ENCODE measurements at places on chromosomes 6 and 20.
A peak's percentile ranks its signal among the peaks of the same experiment; 100 is the strongest.

DNA sequence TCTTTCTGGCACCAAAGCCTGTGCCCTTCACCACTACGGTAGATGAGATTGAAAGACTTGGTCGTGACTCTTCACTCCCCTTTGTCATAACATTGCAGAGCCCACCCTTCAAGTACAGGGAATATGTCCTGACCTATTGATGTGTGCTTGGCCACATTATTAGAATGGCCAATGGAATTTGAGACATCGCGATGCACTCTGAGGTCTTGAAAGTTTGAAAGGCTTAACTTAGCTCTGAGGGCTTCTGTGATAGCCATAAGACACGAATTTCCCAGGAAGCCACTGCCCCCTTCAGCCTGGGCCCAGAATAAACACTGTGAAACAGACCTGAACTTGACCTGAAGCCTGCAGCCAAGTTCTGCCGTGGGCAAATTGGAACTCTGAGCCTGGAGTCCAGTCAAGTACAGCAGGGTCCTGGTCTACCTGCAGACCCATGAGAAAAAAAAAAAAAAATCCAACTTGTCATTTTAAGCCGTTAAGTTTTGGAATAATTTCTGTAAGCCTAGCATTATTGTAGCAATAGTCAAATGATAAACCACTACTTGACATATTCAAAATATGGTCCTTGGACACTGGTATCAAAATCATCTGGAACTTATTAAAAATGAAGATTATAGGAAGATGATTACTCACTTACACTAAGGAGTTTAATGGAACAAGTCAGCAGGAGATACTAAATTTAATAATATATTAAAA lies 36.9 kb upstream of the TRAF3IP2 start:
- peak; percentile 80 for DNase-seq

DNA sequence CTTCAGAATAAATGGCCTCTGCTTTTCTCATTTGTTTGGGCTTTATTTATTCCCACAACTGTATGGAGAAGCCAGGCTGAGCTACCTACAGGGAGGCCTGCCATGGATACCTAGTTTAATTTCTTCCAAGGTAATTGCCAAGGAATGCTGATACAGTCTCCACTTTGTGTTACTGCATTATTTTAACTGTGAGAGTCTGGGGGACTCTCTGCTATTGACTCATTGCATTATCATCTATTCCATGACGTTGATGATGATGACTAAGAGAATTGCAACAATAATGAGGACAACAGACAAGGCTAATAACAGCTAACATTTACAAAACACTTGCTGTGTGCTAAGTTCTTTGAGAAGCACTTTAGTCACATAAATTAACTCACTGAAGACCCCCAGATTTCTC lies 88.3 kb upstream of the COL21A1 start:
- DNase-seq = peak; percentile 42

DNA sequence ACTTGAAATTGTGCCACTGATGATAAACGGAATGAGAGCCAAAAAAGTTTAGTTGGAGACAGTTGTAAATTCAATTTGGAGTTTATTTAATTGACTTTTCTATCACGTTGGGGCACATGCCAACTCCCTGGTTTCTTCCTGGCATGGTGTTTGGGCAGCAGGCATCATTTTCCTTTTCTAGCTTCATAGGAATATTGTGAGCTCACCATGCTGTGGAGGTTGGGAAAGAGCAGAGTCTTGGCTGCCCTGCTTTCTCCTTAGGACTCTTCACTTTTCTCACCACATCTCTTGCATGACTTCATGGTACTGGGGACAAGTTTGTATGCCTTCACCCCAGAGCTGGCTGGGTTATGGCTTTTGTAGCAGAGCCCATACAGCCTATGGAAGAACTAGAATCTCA lies 6.4 kb downstream of the SCAND1 start:
- DNase-seq = no peak

DNA sequence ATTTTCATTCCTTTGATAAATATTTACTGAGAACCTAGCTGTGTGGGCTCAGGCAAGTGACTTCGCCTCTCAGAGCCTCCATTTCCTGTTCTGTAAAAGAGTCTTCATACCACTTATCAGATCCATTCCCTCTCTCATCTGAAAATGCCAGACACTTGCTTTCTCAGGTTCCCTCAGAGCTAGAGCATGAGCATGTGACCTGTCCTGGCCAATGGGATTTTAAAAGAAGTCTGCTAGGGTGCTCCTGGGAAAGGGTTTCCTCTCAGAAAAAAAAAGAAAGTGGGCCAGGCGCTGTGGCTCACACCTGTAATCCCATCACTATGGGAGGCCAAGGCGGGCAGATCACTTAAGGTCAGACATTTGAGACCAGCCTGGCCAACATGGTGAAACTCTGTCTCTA lies 5.3 kb downstream of the KCNB1 start:
- DNase-seq = no peak

GRCh38 chr20:23092861-23093495 lies 6.9 kb upstream of the CD93 start:
- DNase-seq = no peak

GRCh38 chr6:104684911-104685415 lies 174.8 kb downstream of the HACE1 start:
- DNase-seq = no peak

DNA sequence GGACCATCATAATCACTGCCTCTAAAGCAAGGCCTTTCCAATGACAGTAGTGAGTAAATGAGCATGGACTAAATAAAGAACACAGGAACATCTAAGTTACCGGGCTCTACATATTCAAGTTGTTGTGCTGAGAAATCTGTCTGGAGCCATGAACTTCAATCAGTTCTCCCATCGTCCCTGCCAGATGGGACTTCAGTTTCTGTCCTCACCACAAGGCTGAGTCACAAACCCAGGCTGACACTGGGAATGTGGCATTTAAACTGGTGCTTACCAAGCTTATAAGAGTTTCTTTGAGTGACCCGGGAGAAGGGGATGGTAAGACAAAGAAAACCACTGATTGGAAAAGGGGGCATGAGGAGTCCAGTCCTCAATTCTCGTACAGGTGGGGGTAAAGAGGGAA lies 497.0 kb downstream of the MAFB start:
- DNase-seq = no peak

GRCh38 chr6:118263921-118264486 lies 284.1 kb upstream of the PLN start:
- DNase-seq = peak; percentile 15

DNA sequence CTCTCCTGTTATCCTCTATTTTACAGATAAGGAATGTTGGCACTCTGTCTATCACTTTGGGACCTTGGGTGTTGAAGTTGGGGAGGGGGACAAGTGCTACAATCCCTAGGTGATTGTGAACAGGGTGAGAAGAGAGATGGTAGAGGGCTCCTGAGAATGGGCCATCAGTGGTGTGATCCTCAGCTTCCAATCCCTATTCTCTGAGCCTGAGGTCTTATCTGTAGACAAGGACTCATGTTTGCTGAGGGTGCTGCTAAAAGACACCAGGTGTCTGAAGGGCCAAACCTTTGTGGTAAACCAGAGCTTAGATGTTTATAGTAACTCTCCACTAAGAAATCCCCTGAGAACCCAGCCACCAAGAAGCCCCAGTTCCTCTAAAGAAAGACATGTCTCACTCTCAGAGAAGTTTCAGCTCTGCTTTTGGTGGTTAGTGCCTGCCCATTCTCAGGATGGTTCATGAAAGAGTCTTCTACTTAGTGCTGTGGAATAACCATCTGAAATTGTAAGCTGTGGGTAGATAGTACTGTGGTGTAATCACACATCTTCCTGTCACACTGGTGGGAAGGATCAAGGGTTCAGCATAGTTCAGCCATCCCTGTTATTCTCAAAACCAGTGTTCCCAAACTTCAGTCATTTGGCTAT lies 58.2 kb upstream of the IL20RA start:
- no peak for DNase-seq

GRCh38 chr6:16477367-16478149 lies 239.2 kb downstream of the GMPR start:
- no peak for DNase-seq

DNA sequence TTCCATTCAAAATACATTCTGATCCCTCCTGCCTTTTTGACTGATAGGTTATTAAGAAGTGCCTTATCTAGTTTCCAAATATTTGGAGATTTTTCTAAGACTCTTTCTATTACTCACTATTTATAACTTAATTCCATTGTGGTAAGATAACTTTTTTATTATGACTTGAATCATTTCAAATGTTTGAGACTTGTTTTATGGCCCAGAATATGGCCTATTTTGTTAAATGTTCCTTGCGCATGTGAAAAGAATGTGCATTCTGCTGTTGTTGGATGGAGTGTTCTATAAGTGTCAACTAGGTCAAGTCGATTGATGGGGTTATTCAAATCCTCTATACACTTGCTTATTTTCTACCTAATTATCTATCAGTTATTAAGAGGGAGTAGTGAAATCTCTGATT lies 13.1 kb upstream of the TCP11 start:
- DNase-seq = no peak

GRCh38 chr6:109447878-109448555 lies 7.5 kb downstream of the SMPD2 start:
- DNase-seq = no peak

DNA sequence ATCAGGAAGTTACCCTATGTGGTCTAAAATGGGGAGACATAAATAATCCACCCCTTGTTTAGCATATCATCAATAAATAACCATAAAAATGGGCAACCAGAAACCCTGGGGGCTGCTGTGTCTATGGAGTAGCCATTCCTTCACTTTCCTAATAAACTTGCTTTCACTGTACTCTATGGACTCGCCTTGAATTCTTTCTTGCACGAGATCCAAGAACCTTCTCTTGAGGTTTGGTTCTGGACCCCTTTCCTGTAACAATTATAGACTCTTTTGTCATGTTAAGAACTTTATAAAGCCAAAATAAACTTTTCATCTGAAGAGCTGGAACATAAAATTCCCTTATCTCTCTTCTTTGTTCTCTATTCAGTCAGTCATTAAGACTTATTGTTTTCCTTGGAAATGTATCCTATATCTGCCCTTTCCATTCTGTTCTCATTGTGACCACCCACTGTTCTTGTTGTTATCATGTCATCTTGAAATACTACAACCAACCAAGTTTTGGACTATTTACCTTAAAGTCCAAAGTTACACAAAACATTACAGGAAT lies 29.3 kb upstream of the ZBTB24 start:
- DNase-seq = no peak

GRCh38 chr6:148700741-148701311 lies 46.0 kb upstream of the UST start:
- peak; percentile 49 for DNase-seq

DNA sequence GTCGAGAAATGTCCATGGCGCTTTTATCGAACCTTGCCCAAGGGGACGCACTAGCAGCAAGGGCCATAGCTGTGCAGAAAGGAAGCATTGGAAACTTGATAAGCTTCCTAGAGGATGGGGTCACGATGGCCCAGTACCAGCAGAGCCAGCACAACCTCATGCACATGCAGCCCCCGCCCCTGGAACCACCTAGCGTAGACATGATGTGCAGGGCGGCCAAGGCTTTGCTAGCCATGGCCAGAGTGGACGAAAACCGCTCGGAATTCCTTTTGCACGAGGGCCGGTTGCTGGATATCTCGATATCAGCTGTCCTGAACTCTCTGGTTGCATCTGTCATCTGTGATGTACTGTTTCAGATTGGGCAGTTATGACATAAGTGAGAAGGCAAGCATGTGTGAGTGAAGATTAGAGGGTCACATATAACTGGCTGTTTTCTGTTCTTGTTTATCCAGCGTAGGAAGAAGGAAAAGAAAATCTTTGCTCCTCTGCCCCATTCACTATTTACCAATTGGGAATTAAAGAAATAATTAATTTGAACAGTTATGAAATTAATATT lies 115.7 kb downstream of the TMEM242 start:
- no peak for DNase-seq

DNA sequence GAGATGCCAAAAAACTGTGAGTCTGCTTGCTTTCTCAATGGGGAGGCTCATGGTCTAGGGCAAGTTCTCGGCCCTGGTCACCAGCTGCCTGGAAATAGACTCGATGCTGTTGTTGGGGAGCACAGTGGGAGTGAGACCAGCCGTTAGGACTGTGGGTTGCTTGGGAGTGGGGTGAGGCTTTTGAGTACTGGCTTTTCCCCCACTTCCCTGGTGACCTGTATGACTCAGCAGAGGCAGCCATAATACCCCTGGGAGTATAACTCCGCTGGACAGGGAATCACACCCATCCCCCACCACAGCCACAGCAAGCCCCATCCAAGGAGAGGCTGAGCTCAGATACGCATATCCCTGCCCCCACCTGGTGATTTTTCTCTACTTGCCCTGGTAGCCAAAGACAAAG lies 48.9 kb upstream of the OGFRL1 start:
- DNase-seq = no peak

GRCh38 chr6:72287801-72288200 lies 334.1 kb upstream of the KCNQ5 start:
- no peak for DNase-seq

DNA sequence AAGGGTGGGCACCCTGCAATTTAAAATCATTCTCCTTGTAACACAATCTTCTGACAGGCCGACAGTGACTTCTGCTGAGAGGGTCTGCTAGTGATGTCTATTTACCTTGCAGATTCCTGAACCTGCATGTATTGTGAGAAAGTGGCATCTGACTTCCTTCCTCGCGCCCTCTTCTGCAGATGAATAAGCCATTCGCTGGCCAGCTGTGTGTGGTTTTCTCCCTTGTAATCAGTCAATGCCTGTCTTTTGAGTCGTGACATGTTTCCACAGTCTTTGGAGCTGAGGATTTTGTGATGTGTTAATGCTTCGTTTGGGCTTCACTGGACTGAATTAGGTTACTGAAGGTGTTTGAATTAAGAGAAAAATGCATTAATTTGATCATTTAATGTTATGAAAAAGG lies 125.3 kb downstream of the GRM1 start:
- no peak for DNase-seq

GRCh38 chr6:72865467-72865866 lies 243.6 kb downstream of the KCNQ5 start:
- DNase-seq = peak; percentile 56

GRCh38 chr6:16576451-16577368 lies 184.6 kb downstream of the ATXN1 start:
- no peak for DNase-seq

DNA sequence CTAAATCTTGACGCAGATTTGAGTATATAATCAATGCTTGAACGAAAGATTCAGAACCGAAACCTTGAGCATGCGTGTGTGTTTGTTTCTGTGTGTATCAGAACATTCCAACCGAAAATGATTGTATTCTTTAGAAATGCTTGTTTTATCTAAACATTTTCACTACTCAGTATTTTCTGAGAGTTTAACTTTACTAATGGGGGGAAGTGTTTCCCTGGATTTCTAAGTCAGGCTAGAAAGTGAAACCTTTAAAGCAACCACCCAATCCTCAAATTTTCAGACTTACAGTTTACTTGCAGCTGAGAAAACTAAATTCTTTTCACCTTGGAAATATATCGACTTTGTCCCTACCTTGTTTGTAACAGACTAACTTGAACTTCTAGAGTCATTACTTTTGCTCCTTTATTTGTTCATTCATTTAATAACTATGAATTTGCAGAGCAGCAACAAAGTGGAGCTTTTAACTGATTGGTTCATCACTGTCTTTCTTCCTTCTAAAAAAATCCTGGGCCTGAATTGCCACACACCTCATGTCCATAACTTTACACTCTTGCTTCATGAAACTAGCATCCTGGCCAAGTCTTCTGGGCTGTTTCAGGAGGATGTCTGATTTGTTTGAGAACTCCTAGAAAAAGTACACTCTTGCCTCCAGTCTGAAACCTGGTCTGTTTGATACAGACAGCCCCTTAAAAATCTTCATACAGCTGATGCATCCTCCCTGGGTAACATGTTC lies 77.8 kb upstream of the XRN2 start:
- no peak for DNase-seq
